IgD-negative memory B cell (primary cell): ENCODE measurements at places on chromosomes 16 and 17. TPM values are rescaled to one million over a fixed set of nuclear protein-coding genes. Genes with fewer than 3 reads are reported as not detected.

The RUSF1 gene
- 19.8 TPM for polyA plus RNA-seq

The JPH3 gene
- polyA plus RNA-seq = not detected

The CACNG1 gene
- polyA plus RNA-seq = not detected

The SDF2 gene
- polyA plus RNA-seq = 59.5 TPM

The LRRC46 gene
- polyA plus RNA-seq = 0.90 TPM

The NUP88 gene
- polyA plus RNA-seq = 188 TPM

The ITGA2B gene
- polyA plus RNA-seq = 3.0 TPM

The ABCA5 gene
- 4.5 TPM for polyA plus RNA-seq

The IL17C gene
- not detected for polyA plus RNA-seq
